SK-N-SH (cell line): ENCODE measurements at places on chromosomes 4 and X. TPM values are rescaled to one million over a fixed set of nuclear protein-coding genes. Genes with fewer than 3 reads are reported as not detected.

Gene HMGB2
- 123 and 130 TPM in 2 replicates for polyA plus RNA-seq

Gene SUV39H1
- polyA plus RNA-seq = 6.3 and 8.5 TPM in 2 replicates

Gene ARHGEF38
- polyA plus RNA-seq = 0.02 TPM in 1 of 2 replicates, not detected in the other

Gene AMTN
- polyA plus RNA-seq = not detected in 2 replicates

Gene TXK
- 0.60 and 0.61 TPM in 2 replicates for polyA plus RNA-seq

Gene ARHGEF6
- polyA plus RNA-seq = 2.7 and 3.9 TPM in 2 replicates

Gene ASB9
- 2.5 and 3.4 TPM in 2 replicates for polyA plus RNA-seq

Gene FAAH2
- polyA plus RNA-seq = 0.05 and 0.23 TPM in 2 replicates

Gene KIAA1210
- polyA plus RNA-seq = not detected in 2 replicates

Gene BEX3
- polyA plus RNA-seq = 292 and 392 TPM in 2 replicates

Gene ACE2
- not detected in 2 replicates for polyA plus RNA-seq

Gene GPR173
- 5.8 TPM in 2 replicates for polyA plus RNA-seq

Gene TMEM31
- 0.11 TPM in 1 of 2 replicates, not detected in the other for polyA plus RNA-seq

Gene CTAG1A
- not detected in 2 replicates for polyA plus RNA-seq

Gene MAGEA11
- polyA plus RNA-seq = 0.03 and 0.06 TPM in 2 replicates

Gene SPANXN2
- polyA plus RNA-seq = not detected in 2 replicates

Gene GAGE12E
- polyA plus RNA-seq = not detected in 2 replicates

Gene CRLF2
- not detected in 2 replicates for polyA plus RNA-seq

Gene G3BP2
- polyA plus RNA-seq = 35.9 and 50.1 TPM in 2 replicates

Gene MAGEA9
- not detected in 2 replicates for polyA plus RNA-seq

Gene TMEM47
- 0.02 TPM in 2 replicates for polyA plus RNA-seq

Gene RPL36A
- 3,417 and 5,140 TPM in 2 replicates for polyA plus RNA-seq

Gene F9
- not detected in 2 replicates for polyA plus RNA-seq

Gene DCHS2
- polyA plus RNA-seq = not detected in 2 replicates

Gene ARMCX2
- 32.9 and 38.1 TPM in 2 replicates for polyA plus RNA-seq

Gene CDS1
- polyA plus RNA-seq = 0.02 and 0.03 TPM in 2 replicates

Gene DHRSX
- polyA plus RNA-seq = 33.8 and 34.3 TPM in 2 replicates

Gene RTL9
- polyA plus RNA-seq = 0.02 and 0.05 TPM in 2 replicates

Gene F8
- polyA plus RNA-seq = 2.5 and 4.2 TPM in 2 replicates

Gene HSD17B13
- polyA plus RNA-seq = 0.05 and 0.13 TPM in 2 replicates

Gene DCAF8L2
- polyA plus RNA-seq = 0.33 and 0.36 TPM in 2 replicates
